T-helper 1 cell (primary cell): ENCODE measurements at places on chromosomes 5 and 9.

- DNase-seq, result peak; percentile 1
Observed at GRCh38 chr5:107289030-107289714, 381.6 kb downstream of the EFNA5 start.

DNA sequence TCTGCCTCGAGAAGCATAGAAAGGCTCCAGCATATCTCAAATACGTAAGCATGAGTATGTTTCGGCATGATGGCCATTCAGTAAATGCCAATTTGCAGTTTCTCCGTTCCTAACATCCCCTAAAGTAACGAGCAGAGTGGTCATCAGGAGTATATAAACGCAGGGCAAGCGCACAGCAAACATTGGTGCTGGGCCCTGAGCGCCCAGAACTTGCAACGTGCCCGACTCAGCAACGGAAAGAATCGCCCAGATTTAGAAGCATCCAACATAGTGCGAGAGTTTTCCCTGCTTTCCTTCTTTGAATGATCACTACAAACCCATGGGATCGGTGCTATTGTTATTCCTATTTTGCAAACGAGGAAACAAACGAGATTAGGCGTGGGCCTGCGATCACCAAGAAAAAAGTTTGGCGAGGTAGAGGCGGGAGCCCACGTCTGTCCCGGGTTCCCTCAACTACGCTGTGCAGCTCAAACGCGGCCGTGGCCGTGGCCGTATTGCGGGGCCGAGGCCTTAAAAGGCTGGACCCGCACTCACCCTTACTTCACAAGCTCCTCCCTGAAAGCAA is 505 bp downstream of the RPS14 start:
- DNase-seq, result no peak

GRCh38 chr5:160769301-160769700 is 82.7 kb downstream of the ATP10B start:
- DNase-seq, result no peak

DNA sequence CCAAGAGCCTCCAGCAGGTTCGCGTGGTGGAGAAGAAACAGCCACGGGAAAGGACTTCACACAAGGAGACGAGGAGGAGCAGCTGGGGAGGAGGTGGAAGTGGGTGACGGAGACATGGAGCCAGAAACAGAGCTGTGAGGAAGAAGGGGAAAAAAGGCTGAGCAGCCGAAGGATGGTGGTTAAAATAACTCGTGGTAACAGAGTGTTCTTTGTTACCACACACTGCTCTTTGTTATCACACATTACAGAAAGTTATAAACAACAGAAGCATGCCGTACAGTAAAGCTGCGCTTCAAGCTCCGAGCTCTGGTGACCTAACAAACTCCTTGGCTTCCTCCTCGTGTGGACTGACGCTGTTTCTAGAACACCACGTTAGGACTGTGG is 215.4 kb downstream of the GLIS3 start:
- DNase-seq, result no peak

DNA sequence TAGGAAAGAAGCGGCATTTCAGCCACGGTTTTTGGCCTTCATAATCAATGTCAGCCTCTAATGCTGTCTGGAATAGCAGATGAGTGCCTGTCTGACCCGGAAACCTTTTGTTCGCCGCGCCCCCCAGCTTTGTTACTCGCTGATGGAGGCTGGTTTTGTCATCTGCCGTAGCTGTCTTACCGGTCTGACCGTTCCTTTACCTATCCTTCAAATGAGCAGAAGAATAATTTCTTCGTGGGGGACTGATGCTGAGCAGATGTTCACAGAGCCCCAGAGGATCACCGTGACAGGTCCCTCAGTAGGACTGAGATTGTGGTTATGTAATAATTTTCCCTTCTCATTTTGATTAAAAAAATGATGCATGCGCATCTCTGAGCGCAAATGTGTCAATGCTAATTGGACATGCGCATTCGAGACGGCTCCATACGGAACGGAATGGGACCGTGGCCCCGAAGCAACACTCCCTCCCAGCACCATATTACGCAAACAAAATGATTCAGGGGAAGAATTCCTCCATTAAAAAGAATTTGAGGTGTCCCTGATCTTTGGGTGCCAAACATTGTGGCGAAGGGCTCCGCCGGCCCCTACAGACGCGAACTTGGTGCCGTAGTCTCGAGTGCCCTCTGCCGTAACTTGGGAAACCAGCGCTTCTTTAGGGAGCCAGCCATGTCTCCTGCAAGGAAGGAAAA is 27.6 kb downstream of the TLX3 start:
- no peak for DNase-seq

DNA sequence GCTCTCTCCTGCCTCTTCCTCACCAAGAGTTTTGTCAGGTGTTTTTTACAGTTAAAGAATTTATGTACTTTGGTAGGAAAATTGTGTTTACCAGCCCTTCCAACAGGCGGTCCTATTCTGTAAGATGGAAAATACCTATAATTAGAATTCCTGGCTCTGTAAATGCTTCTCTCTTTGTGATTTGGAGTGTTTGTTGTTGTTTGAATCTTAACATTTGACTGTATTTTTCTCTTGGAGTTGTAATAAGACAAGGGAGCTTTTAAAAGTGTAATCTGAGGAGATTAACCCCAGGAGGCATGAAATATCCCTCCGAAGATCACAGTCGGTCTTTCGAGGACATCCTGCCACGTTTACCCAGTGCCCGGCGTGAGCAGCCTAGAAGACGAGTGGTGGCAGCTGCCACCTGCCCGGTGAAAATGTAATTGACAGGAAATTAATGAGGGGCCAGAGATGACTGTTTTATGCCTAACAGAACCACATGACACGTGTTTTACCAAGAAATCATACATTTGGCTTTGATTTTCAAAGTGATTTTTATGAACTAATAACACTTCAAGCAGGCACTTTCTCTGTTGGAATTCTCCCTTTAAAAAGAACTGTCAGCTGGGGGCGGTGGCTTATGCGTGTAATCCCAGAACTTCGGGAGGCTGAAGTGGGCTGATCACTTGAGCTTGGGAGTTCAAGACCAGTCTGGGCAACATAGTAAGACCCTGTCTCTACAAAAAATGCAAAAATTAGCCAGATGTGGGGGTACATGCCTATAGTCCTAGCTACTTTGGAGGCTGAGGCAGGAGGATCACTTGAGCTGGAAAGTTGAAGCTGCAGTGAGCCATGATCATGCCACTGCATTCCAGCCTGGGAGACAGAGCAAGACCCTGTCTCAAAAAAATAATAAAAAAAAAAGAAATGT is 20.0 kb downstream of the ANKRD33B start:
- no peak for DNase-seq

DNA sequence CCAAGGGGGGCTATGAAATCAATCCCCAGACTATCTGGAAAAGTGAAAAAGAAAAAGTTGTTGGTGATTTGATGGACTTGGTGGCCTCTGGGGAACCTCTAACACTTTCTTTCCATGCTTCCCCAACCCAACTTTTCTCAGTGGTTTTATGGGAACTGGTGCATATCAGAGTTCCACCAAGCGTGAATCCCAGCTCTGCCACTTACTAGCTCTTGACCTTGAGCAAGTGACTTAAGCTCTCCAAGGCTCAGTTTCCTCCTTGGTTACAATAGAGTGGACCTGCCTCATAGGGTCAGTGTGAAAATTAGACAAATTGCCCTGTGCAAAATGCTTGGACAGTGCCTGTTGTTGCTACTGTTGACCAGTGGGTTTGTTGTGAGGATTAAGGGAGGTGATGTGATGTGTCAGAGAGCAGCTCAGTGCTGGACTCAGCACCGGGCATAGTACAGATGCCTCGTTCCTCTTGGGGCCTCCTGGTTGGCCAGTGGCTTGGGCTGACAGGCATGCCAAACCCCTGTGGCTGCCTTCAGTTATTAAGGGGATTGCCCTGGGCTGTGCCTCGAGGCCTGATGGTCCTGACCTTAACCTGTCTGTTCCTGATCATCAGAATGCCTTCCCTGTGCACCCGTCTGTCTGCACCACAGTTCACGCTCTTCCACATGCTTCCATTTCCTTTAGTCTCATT is 49.3 kb downstream of the COL15A1 start:
- no peak for DNase-seq

GRCh38 chr9:127977884-127978647 is 2.7 kb downstream of the EEIG1 start:
- no peak for DNase-seq

DNA sequence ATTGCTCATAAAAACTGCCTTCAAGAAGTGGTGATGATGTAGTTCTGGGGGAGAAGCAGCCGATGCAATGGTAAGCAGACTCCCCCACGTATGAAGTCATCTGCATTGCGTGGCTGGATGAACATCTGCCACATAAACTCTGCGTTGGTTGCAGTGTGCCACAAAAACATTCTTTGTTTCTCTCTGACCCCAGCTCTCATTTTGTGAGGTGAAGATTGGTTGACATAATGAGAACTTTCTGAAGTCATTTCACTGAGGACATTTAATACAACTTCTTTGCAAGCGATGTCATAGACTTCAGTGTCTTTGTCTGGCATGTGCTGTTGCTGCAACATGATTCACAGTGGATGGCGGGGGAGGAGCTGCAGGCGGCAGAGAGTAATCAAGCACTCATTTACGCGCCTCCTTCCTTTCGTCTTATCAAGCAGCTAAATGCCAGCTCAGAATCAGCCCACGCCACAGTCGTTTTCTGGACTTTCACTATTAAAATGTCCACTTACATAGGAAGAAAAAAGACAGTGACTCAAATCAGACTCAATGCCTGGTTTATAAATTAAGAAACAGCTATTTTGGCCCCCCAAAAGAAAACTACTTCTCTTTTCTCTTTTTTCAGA is 91.5 kb upstream of the NFIL3 start:
- DNase-seq, result peak; percentile 6

DNA sequence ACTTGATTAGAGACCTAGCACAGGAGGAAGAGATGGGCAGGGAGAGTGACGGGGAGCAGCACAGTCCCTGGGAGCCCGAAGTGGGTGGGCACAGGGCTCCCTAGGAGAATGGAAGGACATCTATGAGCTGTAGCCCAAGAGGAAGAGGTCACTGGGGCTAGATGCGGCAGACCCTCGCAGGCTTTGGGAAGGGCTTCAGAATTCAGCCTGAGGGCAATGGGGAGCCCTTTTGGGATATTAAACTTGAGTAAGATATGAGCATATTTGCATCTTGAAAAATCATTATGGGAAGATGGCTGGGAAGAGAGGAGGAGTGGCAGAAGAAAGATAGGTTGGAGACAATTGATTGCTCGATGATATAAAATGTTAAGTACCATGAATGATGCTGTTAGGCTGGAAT is 48.9 kb upstream of the IL17B start:
- DNase-seq, result no peak

- no peak for DNase-seq
Observed at GRCh38 chr9:136255166-136255538, 9.5 kb upstream of the QSOX2 start.

GRCh38 chr9:84966876-84967830 is 297.6 kb downstream of the NTRK2 start:
- no peak for DNase-seq

DNA sequence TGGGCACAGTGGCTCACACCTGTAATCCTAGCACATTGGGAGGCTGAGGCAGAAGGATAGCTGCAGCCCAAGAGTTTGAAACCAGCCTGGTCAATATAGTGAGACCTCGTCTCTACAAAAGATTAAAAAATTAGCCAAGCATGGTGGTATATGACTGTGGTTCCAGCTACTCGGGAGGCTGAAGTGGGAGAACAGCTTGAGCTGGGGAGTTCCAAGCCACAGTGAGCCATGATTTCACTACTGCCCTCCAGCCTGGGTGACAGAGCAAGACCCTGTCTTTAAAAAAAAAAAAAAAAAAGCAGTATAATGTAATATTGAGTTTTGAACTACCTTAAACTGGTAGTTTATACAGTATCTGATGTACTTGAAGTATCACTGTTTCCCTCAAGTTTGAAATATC is 358.4 kb downstream of the EBF1 start:
- DNase-seq, result no peak

- no peak for DNase-seq
Observed at GRCh38 chr5:38316544-38317224, 58.3 kb downstream of the EGFLAM start.

- no peak for DNase-seq
Observed at GRCh38 chr9:137281345-137282116, 4.0 kb downstream of the TOR4A start.

GRCh38 chr5:173718469-173718868 is 102.0 kb upstream of the BOD1 start:
- DNase-seq, result no peak

DNA sequence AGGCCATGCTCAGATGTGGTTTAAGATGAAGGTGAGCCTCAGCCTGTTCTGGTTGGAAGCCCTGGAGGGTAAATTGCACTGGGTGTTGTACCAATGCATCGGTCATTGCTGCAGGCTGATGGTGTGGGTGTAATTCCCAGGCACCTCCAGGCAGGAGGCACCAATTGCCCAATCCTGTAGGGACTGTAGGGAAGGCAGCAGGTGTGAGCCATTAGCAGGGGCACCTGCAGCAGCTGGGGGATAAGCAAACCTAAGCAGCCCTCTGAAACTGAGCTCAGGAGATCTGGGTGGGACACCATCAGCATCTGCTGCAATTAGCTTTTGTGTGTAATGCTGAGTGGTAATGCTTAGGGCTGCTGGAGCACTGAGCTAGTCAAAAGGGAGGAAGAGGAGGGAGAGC is 190.1 kb upstream of the TBC1D2 start:
- DNase-seq, result no peak

GRCh38 chr5:56759521-56760216 is 55.7 kb upstream of the MAP3K1 start:
- DNase-seq, result no peak

GRCh38 chr9:120978987-120979386 is 52.4 kb upstream of the TRAF1 start:
- no peak for DNase-seq

DNA sequence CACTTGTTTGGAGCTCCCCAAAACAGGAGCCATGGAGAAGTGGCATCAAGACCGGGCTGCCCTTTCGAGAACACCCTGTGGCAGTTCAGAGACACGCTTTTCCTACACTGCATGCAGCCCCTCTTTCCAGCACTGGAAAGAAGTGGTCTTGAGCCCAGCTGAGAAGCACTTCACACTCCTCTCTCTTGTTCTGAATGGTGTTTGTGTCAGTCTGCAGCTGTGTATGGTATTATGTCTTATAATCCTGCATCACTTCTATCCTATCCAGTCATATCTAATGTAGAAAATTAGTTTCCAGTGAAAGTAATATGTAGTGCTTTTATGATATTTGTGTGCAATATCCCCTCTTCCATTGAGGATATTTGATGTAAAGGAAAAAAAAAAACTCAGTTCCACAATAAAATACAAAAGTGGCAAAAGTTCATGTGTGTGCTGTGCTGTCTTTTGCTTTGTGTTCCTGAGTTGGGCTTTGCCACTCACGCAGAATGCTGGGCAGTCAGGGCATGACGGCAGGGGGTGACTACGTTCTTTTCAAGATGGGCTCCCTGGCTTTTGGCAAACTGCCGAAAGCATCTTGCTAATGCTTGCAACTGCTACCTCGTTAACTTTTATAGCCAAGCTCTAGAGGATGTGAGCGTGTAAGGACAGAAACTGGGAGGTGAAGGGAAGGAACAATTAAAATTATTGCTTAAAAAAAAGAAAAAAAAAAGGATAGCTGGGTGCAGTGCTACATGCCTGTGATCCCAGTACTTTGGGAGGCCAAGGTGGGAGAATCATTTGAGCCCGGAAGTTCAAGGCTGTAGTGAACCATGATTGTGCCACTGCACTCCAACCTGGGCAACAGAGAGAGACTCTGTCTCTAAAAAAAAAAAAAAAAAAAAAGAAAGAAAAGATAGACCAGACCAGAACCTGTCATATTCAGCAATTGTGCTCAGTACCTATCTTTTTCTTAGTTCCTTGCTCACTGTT is 102.2 kb downstream of the MAP1B start:
- no peak for DNase-seq

- DNase-seq, result no peak
Observed at GRCh38 chr5:67303356-67303755, 106.8 kb upstream of the CD180 start.

- no peak for DNase-seq
Observed at GRCh38 chr9:106697390-106697749, 165.6 kb upstream of the ZNF462 start.

GRCh38 chr9:134216961-134217360 is 52.6 kb upstream of the RNU6ATAC start:
- no peak for DNase-seq
